ENCODE measurements at places on chromosomes 2 and 18. TPM values are rescaled to one million over a fixed set of nuclear protein-coding genes. Genes with fewer than 3 reads are reported as not detected.

Gene RSAD2
- total RNA-seq = 0.02 TPM

Gene VWC2L
- total RNA-seq = not detected

Gene GALNT3
- 1.1 TPM for total RNA-seq

Gene CAMKMT
- total RNA-seq = 12.4 TPM

Gene RNF125
- total RNA-seq = 2.8 TPM

GRCh38 chr2:219218217-219218731 lies 484 bp downstream of the ABCB6 start:
- peak; percentile 48 for DNase-seq

- no peak for DNase-seq
Observed at GRCh38 chr2:47907039-47907781, 912 bp upstream of the FBXO11 start.

- no peak for DNase-seq
Observed at GRCh38 chr2:100015849-100016248, 126.5 kb downstream of the AFF3 start.

DNA sequence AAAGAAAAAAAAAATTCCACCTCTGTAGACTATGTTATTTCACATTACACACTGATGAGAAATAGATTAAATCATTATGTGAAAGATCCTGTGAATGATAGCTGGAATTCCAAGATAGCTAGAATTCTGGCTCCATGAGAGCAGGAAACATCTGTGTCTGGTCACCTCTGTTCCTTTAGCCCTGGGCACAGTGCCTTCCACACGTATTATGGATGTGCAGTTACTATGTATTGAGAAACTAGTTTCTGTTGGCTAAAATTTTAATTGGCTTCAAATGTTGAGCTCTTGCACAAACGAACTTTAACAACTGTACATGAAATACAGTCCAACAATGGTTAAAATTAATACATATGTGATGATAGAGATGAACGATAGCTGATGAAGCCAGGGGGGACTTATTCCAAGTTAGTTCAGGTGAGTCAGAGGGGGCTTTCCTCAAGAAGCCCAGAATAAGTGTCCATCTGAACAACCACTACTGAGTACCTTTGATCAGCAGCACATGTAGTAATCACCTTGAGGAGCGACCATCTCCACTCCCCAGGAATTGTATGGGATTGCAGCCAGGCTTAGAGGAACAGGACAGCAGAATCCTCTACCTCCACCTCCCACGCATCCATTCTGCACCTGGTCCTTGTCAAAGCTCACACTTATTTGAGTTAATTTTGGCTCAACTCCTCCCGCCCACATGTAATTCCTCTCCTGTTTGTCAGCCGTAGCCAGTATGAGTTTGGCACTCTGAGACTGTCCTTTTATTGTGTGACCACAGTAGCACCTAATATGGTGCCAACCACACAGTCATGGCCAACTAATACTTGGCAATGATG lies 68.6 kb downstream of the NABP1 start:
- no peak for DNase-seq

DNA sequence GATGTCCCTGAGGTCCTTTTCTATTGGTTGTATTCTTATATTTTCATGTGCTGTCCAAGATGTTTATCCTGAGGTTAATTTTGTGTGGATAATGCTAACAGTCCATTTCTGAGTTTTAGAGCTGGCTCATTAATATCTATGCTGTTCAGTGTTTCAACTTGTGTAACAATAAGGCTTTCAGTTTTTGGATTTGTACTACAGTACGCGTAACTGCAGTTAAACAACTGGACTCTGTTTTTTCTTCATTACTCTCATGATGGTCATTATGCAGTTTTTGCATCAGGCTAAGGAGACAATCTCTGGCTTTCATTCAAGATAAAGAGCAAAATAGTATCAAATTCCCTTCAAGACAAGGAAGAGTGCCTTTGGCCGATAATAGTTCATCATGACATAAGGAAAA lies 1364.8 kb downstream of the DPP10 start:
- DNase-seq = no peak

All from NCI-H460 (cell line).